ENCODE measurements at places on chromosomes 2 and 18.

DNA sequence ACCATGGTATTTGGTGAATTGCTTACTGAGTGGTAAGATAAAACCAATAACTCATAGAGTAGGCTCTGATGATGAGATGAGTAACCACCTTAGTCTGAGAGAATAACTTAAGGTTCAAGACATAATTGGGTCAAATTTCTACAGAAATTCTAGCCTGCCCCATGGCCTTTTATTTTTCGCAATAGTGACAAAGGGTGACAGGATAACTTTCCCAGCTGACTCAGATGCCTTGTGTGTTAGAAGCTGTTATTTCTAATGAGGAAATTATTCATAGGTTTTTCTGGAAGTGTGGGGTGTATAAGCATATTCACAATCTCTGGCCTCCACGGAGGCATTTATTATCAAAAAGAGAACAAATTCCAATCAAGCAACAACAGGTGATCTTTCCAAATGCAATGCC lies 159.0 kb downstream of the NUP35 start:
- no peak for DNase-seq

- no peak for DNase-seq
Observed at GRCh38 chr18:44130376-44130942, 550.2 kb upstream of the SETBP1 start.

- peak; percentile 2 for DNase-seq
Observed at GRCh38 chr2:222424729-222425671, 657 bp downstream of the SGPP2 start.

GRCh38 chr2:6946722-6947121 lies 29.5 kb downstream of the RNF144A start:
- no peak for DNase-seq

DNA sequence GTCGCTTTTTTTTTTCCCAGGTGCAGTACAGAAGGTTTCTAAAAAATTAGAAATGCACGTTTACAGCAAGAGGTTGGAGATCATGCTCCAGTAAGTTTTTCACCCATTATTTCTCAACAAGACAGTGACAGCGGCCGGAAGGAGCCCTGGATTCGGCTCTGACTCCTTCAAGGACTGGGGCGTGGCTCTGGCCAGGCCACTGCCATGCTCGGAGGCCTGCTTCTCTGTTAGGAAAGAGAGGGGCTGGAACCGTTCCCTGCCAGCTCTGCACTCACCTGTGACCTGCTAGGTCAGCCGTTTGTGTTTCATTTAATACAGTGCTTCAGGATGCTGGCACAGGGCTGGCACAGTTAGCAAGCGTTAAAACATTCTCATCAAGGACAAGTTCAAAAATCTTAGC lies 6.7 kb upstream of the IAH1 start:
- DNase-seq, result no peak
